Activated gamma-delta T cell treated with Interleukin-2 at 50 U/mL for 16 hours (primary cell): ENCODE measurements at places on chromosomes 3 and 15.

DNA sequence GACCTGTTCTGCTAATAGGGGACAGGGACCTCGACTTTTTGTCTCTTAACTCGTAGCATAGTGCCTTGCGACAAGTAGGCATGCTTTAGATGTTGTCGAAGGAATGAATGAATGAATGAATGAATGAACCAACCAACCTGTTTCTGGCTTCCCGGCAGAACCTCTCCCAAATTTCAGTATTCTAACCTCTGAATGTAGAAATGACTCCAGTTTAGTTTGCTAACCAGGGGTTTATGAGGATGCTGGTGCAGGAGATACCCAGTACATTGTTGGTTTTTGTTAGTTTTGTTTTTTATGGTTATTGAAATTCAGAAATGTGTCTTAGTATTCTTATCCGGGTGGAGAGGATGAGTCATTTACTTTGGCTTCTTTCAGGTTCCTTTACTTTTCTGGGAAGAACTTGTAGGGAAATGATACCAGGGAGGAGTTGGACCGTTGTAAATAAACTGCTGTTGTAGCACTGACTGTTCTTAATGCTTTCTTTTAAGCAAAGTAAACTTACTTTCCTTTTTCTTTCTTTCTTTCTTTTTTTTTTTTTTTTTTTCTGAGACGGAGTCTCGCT is 29.6 kb upstream of the EHHADH start:
- DNase-seq, result no peak

GRCh38 chr3:20608054-20608738 is 422.2 kb upstream of the SGO1 start:
- DNase-seq, result no peak

DNA sequence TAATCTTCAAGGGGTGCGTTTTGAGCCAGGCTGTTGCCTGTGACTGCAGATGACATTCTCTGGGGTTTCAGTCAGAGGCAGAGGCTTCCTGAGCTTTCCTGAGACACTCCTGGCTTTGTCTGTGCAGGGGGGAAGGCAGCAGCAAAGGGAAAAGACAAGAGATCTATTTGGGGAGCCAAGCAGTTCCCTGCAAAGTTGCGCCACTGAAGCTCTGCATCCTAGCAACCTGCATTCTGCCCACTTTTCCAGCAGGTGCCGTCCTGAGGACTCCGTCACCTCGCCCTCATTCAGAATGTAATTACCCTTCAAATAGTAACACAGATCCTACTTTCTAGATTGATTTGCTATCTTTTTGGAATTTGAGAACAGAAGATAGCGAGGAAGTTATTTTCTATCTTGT is 1.9 kb upstream of the TMEM158 start:
- no peak for DNase-seq

GRCh38 chr15:25268166-25268565 is 170.7 kb downstream of the UBE3A start:
- no peak for DNase-seq

- no peak for DNase-seq
These were observed 32.3 kb downstream of the ARRDC4 start for GRCh38 chr15:97992823-97993222.

- no peak for DNase-seq
These were observed 136.5 kb upstream of the RASGRP1 start for GRCh38 chr15:38701149-38701548.

DNA sequence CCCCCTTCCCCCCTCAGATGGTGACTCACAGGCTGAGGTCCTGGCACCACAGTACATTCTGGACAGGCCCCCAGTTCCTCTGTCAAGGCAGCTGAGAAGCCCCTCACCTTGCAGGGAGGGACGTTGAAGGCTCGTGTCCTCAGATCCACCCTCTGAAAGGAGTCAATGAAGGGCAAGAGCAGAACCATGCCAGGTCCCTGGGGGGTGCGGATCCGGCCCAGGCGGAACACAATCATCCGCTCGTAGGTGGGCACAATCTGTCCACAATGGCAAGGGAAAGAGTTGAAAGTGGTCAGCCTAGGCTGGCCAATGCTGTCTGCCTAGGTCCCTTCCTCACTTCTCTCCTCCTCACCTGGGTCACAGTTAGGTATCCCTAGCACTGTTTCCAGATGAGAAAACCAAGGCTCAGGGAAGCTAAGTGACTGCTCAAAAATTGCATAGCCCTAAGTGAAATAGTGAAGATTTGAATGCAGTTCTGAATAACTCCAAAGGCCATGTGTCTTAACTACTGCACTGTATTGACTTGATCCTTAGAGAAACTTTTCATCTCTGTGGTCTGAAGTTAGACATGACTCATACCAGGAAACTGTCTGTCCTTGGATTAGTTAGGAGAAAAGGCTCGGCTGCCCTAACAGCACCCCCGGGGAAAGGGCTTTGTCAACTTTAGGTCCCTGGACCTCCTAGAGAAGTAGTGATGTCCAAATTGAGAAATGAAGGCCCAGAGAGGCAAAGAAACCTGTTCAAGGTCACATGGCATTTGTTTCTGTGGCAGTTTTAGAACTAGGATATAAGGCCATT is 2.9 kb downstream of the STOML1 start:
- no peak for DNase-seq

GRCh38 chr3:38311476-38311875 is 29.4 kb downstream of the SLC22A14 start:
- DNase-seq, result no peak

- no peak for DNase-seq
These were observed 6.3 kb downstream of the RBM15B start for GRCh38 chr3:51397392-51397791.

GRCh38 chr3:23203708-23204330 is 692 bp downstream of the UBE2E2 start:
- DNase-seq, result no peak

GRCh38 chr3:187878772-187879518 is 133.7 kb upstream of the BCL6 start:
- no peak for DNase-seq

DNA sequence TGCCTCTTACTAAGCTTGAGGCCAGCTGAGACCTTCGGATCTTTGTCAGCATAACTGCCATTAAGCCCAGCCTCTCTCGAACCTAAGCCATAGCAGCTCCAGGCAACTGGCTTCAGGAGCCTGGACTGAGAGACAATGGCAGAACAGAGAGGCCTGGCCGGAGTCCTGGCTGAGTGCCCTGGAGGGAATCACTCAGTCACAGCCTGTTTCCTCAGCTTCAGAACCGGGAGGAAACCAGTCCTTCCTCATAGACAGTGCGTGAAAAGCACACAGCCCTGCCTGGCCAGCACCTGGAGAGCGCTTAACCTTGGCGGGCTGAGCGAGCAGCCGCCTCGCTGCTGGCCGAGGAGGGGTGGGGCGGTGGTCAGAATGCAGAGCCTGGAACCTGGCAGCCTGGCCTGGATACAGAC is 21.6 kb downstream of the RNU5B-1 start:
- DNase-seq, result no peak

DNA sequence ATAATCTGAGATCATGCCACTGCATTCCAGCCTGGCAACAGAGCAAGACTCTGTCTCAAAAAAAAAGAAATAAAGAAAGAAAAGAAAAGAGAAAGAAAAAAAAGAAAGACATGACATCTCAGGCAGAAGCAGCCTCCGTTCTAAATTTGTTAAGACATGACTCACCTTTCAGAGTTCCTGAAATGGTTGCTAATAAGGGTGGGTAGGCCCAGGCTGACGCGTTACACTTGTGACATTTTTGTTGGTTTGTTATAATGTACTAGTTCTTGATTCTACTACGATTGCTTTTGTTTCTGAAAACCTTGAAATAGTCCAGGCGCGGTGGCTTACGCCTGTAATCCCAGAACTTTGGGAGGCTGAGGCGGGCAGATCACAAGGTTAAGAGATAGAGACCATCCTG is 21.0 kb downstream of the SLC25A20 start:
- DNase-seq, result no peak

DNA sequence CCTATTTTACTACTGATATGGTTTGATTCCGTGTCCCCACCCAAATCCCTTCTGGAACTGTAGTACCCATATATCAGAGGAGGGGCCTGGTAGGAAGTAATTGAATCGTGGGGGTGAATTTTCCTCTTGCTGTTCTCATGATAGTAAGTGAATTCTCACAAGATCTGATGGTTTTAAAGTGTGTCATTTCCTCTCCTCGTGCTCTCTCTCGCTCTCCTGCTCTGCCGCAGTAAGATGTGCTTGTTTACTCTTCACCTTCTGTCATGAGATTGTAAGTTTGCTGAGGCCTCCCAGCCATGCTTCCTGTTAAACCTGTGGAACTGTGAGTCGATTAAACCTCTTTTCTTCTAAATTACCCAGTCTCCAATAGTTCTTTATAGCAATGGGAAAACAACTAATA is 81.2 kb upstream of the ZBTB20 start:
- no peak for DNase-seq

DNA sequence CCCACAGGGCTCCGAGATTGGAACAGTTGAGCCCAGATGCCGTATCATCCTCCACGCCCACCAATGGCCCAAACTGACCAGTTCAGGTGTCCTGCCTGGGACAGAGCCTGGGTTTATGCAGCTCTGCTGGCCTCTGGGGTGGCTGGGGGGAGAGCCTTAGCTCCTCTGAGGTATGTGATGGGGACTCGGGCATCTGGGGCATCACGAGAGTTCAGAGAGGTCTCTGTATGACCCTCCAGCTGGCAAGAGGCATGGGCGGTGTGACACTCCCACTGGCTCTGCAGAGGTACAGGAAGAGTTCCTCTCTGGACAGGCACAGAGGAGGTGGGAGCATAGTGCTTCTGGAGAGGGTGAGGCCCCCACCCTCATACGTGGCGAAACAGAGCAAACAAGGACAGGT is 26.6 kb upstream of the DUSP7 start:
- DNase-seq, result no peak

GRCh38 chr3:150428562-150428961 is 20.5 kb downstream of the TSC22D2 start:
- no peak for DNase-seq

GRCh38 chr3:56443372-56443771 is 24.9 kb downstream of the ERC2 start:
- no peak for DNase-seq

- no peak for DNase-seq
These were observed 195.7 kb upstream of the ATP11B start for GRCh38 chr3:182597621-182598041.

GRCh38 chr3:46516521-46516920 is 18.7 kb downstream of the RTP3 start:
- no peak for DNase-seq

GRCh38 chr15:45641374-45641781 is 6.5 kb downstream of the SQOR start:
- no peak for DNase-seq

DNA sequence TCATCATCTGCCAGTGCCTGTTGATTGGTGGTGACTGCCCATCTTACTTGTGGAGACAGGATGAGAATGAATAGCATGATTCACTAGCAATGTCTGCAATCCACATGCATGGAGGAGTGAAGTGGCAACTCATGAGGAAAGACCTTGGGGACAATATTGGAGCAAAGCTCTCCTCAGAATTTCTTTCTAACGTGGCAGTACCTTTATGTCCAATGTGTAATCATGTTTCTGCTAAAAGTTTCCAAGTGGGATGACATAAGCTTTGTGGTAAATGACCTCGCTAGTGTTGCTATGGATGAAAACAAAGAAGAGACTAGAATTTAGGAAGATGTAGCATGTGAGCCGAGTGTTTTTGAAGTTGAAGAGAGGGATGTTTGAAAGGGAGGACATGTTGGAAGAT is 117.8 kb downstream of the CPNE4 start:
- no peak for DNase-seq

DNA sequence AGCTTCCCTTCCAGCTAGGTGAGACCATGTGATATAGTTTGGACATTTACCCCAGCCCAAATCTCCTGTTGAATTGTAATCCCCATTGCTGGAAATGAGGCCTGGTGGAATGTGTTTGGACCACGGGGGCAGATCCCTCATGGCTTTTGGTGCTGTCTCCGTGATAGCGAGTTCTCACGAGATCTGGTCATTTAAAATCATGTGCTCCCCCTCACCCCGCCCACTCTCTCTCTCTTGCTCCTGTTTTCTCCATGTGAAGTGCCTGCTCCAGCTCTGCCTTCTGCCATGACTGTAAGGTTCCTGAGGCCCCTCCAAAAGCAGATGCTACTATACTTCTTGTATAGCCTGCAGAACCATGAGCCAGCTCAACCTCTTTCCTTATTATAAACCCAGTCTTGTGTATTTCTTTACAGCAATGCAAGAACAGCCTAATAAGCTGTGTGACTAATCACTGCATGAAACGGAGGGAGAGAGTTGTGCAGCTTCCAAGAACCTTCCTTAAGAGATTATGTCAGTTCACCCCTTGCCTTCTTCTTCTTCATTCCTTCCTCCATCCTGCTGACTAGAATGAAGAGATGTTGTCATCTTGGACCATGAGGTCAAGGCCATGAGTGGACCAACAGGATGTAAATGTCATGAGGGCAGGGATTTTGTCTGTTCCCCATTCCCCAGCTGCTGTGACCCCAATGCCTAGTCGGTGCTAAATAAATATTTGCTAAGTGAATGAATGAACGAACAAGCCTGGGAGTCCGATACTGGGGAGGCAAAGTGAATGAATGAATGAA is 91.0 kb downstream of the CPN2 start:
- no peak for DNase-seq

GRCh38 chr3:63151897-63152296 is 126.2 kb upstream of the SYNPR start:
- DNase-seq, result no peak

GRCh38 chr3:111848283-111848682 is 10.8 kb upstream of the PHLDB2 start:
- no peak for DNase-seq

GRCh38 chr3:20073683-20074082 is 33.4 kb downstream of the KAT2B start:
- DNase-seq, result no peak
